Lung microvascular endothelial cell (primary cell): ENCODE measurements at places on chromosomes 4 and X. TPM values are rescaled to one million over a fixed set of nuclear protein-coding genes. Genes with fewer than 3 reads are reported as not detected.
A peak's percentile ranks its signal among the peaks of the same experiment; 100 is the strongest.

DNA sequence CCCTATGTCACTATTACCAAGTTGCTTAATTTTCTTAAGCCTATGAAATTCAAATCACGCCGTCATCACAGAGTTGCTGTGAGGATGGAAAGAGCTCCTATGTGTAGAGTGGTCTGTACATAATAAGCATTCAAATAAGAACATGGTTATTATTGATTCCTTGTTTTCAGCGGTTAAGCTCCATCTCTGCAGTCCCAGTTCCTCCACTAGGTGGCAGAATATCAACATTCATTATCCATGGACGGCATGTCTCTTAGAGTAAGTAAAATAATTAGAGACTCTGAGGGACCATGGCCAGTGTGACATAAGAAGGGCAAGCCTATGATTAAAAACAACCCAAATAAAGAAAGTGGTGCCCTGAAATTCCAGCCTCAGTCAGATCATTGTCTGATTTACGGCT lies 132.5 kb upstream of the NHS start:
- DNase-seq, result peak; percentile 48

- DNase-seq, result no peak
Observed at GRCh38 chr4:5256421-5256820, 205.1 kb downstream of the STK32B start.

- no peak for DNase-seq
Observed at GRCh38 chr4:151409470-151410313, 716 bp downstream of the FHIP1A start.

DNA sequence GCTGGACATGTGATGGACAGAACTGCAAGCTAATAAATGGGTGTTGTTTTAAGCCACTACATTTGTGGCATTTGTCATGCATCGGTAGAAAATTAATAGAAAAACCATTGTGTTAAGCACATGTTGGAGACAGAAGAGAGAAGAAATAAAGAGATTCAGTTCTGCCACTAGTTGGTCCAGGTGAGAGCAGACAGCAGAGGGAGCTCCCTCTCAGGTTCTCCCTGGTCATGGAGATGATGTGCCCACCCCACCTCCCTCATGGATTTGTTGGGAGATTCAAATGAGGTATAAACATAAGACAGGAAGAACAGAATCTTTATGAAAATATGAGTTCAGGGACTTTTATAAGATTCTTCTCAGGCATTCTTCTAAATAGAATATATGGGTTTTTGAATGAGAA lies 36.8 kb upstream of the OCIAD2 start:
- no peak for DNase-seq

Gene XG
- total RNA-seq, result 0.22 TPM in 1 of 2 replicates, not detected in the other

Gene MAGEC2
- total RNA-seq, result not detected in 2 replicates

Gene VGLL1
- total RNA-seq, result not detected in 2 replicates

Gene CTAG2
- not detected in 2 replicates for total RNA-seq
